ENCODE measurements at places on chromosomes 3 and 15.

- no peak for DNase-seq
Observed at GRCh38 chr3:140146668-140147067, 211.7 kb downstream of the CLSTN2 start.

- no peak for DNase-seq
Observed at GRCh38 chr3:71067977-71068654, 515.4 kb downstream of the FOXP1 start.

GRCh38 chr15:77530576-77530975 is 102.1 kb downstream of the LINGO1 start:
- no peak for DNase-seq

DNA sequence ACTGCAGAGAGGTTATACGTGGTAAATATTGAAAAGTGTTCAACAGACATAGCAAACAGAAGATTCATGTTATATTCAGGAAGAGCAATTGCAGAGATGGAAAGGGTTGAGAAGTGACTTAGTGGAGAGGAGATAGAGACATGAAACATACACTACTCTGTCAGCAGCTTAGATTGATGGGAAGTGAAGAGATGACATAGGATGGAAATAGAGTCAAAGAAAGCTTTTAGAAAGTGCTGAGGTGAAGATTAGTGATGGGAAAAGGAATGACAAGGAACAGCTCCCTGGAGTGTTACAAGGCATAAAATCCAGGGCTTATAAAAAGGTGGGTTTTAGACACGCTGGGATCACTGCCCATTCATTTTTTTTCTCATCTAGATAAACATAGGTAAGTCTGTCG is 17.2 kb upstream of the GOLIM4 start:
- no peak for DNase-seq

GRCh38 chr15:77107068-77107467 is 36.2 kb upstream of the TSPAN3 start:
- DNase-seq: no peak

DNA sequence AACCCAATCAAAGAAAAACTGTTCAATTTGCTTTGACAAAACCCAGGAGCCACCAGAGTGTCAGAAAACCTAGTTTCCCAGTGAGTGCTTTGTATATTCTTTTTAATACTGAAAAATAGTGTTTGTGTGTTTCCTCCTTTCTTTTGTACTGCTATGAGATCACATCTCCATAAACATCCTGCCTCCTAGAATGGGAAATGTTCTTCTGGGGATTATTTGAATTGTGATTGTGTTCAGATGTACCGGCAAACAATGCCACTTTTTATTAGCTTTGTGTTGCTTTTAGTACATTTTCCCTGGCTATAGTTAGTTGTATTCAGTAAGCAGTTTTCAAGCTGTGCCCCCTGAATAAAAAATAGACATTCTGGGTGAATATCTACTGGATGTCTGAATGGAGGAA is 148.0 kb upstream of the NR2E3 start:
- no peak for DNase-seq

DNA sequence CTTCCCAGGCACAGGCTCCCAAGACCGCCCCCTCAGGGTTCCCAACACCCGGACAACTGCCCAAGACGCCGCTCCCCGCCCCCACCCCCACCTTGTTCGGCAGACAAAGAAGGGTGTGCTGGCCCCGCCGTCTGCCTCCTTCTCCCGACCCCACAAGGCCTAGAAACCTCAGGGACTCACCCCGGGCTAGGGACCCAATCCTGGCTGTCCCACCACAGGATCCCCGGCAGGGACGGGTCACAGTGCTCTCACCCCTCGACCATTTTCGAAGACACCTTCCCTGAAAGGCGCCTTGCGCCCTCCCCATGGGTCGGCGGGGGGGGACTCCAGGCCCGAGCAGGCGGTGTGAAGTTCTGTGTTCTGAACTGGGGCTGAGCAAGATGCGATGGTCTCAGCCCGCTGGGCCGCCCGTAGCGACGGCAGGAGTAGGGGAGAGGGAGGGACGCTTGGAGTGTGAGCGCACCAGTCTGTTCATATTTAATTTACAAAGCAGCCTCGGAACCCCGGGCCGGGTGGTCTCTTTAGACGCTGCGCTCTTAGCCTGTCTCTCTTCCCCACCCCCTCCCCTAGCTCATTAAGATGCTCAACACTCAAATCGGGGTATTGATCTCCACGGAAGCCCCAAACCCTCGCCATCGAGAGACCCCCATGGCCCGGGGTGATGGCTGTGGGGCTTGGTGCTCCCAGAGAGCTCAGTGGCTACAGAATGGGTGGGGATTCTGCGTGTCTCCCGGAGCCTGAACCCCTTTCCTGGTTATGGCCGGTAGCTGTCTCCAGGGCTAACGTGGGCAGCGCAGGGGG is 1.4 kb upstream of the ISLR2 start:
- DNase-seq: no peak

- no peak for DNase-seq
Observed at GRCh38 chr15:69988541-69989225, 109.0 kb downstream of the TLE3 start.

DNA sequence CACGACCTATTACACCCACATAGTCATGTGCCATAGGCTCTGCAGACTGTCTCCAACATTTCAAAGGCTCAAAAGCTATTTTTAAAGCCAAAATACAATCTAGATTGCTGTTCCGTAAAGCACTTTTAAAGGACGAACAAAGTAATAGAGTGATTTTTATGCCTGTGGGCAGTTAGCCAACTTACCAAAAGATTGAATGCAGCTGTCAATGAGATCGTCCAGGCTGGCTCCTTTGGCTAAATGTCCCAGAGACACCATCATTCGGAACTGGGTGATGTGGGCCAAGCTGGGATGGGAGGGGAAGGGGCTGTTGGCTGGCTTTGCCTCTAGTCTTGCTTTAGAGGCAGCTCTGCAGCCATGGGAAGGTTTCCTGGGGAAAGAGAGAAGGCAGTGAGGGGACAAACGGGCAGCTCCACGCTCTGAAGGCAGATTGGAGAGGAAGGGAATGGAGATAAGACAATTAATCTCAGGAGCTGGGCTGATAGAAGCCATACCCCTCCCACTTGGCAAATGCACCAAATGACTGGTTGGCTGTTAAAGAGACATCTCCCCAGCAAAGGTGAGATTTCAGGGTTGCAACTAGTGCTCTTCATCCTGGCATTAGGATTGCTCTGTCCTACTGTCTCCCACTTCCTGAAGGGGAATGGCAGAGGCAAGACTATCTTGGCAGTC is 4.8 kb downstream of the RASGRP1 start:
- no peak for DNase-seq

- peak; percentile 1 for DNase-seq
Observed at GRCh38 chr3:94234177-94234788, 171.4 kb downstream of the NSUN3 start.

GRCh38 chr3:127729556-127730056 is 56.9 kb downstream of the ABTB1 start:
- DNase-seq: no peak

- DNase-seq: no peak
Observed at GRCh38 chr3:181487236-181487978, 224.3 kb upstream of the SOX2 start.

DNA sequence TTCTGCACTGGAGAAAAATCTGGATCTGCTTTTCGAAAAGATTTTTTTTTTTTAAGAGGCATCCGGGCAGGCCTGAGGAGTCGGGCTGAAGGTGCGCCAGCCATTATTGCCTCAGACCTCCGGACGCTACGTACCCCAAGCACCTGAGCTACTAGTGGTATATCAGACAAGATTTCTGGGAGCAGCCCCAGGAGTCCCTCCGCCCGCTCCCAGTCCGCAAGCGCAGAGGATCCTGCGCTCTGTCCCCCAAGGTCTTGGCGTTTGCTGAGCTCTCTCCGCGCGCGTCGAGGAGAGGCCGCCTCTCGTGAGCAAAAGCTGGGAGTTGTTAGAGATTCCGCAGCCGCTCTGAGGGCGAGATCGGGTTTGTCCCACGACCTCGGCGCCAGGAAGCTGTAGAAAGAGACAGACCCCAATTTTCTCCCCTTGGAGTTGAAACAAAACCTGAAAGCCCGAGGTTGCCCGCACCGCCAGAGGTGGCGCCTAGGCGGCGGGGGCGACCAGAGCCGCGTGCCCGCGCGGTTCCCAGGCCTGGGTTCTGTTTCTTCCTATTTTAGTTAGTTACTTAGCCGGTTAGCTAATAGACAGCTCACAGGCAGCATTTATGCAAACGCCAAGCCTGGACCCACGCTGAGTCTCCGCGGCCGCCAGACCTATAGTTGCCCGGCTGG is 72.5 kb upstream of the POLG start:
- DNase-seq: no peak

GRCh38 chr3:155317211-155317610 is 23.7 kb upstream of the STRIT1 start:
- DNase-seq: no peak

DNA sequence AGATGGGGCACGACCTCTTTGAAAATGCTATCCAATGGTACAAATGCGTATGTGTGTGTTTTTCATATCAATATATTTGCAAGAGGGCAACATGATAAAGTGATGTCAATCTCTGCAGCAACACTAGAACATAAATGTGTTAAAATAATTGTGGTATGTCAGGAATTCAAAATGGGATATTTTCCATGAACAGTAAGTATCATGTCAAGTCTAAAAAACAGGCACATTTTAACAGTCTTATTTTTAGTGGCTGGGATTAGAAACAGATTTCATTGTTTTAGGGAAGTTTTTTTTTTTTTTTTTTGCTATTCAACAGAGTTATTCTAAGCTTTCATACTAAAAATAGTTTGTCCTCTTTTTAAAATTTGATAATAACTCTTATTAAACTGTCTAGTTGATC is 209.8 kb downstream of the GAP43 start:
- DNase-seq: no peak

GRCh38 chr3:184491867-184492615 is 69.5 kb upstream of the EPHB3 start:
- no peak for DNase-seq

DNA sequence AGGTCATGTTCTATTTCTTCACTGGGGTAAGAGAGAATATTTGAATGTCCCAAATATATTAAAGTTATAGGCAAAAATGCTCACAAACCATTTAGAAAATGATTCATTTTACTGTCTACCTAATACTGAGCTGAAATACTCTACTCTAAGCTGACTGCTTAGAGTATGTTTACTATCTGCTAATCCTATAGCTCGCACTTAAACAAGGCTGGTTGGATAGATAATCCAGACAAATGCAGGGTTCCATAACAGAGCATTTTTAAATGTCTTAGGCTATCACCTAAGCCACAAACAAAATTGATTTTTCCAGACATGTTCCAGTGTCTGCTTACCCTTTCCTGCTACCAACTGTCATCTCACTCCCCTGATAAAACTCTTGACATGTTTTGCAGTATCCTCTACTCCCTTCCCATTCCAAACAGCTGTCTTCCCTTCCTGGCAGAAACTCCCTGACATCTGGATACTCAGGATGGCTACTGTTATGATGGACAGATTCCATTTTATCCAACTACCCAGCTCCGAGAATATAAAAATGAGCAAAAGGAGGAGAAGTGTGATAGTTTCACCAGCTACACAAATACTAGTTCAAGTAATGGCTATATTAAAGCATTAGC is 1034.7 kb downstream of the FHIT start:
- DNase-seq: no peak

DNA sequence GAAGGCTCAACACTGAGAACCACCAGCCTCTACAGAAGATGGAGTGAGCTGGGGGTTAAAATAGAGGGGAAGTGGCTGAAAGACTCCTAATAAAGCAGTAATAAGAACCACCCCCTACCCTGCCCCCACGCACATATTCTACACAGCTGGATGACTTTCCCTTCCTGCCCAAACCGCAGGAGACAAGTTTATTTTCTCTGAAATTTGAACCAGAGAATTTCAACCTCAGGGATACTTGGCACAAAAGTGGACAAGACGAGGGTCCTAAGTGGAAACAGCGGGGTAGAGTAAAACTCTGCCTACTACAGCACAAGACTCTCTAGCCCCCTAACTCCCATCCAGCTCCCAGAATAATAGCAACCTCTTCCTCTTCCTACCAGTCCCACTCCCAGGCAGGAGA is 28.4 kb downstream of the USF3 start:
- DNase-seq: no peak

GRCh38 chr3:129838086-129838485 is 55.4 kb downstream of the TMCC1 start:
- DNase-seq: no peak

GRCh38 chr3:113783463-113783862 is 36.6 kb downstream of the ATP6V1A start:
- DNase-seq: no peak

GRCh38 chr3:181752202-181752671 is 40.5 kb downstream of the SOX2 start:
- DNase-seq: no peak

GRCh38 chr3:13005301-13005700 is 67.9 kb downstream of the IQSEC1 start:
- no peak for DNase-seq

DNA sequence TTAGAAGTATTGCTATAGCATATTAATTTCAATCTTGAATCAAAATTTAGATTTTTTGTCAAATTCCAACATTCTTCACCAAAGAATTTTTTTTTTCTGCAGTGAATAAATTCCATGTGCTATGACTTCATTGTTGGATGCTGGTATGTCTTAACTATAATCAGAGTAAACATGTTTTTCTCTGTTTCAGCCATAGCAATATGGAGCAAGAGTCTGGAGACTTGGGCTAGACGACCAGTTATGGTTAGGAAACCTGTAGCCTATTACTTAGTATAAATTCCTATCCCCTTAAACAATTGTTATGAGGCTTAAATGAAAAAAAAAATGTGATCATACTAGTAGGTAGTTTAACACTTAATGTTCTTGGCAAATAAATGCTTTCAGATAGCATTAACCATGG is 431.9 kb upstream of the FRG2C start:
- no peak for DNase-seq

GRCh38 chr3:57080171-57080570 is 19.7 kb downstream of the SPATA12 start:
- DNase-seq: no peak

DNA sequence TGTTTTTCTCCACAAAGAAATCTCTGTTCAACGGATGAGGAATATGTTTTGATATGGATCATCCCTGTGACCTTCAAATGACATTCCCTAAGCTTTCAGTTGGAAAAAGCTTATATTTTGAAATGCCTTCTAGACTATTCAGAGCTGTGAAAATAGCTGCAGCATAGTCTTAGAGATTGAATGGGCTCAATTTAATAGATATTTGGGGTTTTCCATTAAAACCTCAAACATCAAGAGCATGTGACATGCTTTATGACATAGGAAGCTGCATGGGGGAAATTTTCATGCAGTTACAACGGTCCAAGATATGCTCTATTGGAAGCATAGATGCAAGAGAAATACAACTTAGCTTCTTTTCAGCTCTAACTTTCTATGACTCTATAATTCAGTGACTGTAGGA is 102.8 kb downstream of the LSAMP start:
- DNase-seq: no peak

- no peak for DNase-seq
Observed at GRCh38 chr3:13338996-13339395, 81.1 kb downstream of the NUP210 start.

GRCh38 chr3:196169836-196170240 is 41.4 kb downstream of the ZDHHC19 start:
- DNase-seq: no peak

GRCh38 chr3:172286548-172287148 is 161.6 kb downstream of the GHSR start:
- no peak for DNase-seq

DNA sequence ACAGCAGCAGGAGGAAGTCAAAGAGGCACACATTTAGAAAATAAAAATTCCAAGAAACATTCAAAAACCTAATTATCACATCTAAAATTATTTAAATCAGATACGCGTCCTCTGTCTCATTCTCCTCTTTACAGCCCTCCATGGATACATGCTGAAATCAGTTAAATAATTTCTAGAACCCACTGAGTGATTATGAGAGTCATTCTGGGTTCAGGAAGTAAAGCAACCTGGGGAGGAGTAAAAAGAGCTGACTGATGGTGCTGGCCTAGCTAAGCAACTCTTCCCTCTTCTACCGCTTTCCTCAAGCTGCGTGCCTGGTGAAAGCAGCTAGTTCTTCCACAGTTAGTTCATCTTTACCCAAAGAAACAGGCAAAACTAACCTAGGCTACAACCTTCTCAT is 48.7 kb downstream of the RAF1 start:
- DNase-seq: no peak

Measured in hypothalamus (tissue), 51 donors.